ENCODE measurements at places on chromosomes 4 and X.

- no peak for DNase-seq
Observed at GRCh38 chr4:88524171-88524570, 595 bp upstream of the PYURF start.

GRCh38 chr4:121096629-121097028 is 24.3 kb upstream of the NDNF start:
- no peak for DNase-seq

DNA sequence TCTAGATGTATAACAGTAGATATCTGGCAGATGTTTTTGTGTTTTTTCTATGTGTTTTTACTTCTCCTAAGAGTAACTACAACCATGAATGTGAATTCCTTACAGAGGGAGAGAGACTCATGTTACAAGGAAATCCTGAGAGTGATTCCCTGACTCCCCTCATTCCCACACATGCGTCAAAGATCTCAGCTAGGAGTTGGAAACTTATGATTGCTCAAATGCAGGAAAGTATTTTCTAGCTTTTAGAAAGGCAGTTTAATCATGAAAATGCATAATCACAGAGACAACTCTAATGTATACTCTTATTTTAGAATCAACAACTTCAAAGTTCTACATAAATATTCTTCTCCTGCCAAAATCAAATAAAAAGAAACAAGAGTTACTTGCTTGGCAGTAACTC is 121.8 kb downstream of the PDE5A start:
- DNase-seq = no peak

GRCh38 chr4:138182838-138183426 is 59.2 kb downstream of the SLC7A11 start:
- DNase-seq = no peak

- no peak for DNase-seq
Observed at GRCh38 chr4:56185901-56186300, 201.4 kb downstream of the AASDH start.

- no peak for DNase-seq
Observed at GRCh38 chrX:71464968-71465367, 67.9 kb upstream of the OGT start.

DNA sequence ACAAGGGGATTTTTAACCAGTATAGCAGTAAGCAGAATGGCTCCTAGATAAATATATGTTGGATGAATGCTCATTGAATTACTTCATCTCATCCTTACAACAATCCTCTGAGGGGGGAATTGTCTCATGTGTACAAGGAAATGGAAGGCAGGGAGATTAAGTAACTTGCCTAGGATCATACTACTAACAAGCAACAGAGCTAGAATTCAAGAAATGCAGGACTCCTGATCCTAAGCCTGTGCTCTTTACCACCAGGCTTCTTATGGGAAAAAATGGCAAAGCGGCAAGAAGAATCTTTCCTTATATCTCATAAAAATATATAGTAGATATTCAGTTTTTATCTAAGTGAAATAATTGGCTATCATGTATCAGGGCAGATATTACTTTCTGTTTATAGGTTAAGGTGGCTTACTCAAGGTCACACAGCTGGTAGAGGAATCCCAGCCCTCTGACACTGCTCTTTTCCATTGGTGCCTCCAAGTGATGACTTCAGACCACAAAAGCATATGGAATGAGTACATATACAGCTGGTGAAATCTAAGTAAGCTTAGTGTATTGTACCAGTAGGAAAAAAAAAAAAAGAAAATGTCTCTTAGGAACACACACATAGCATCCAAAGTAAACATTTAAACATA is 2.1 kb downstream of the ABHD18 start:
- DNase-seq = no peak

- no peak for DNase-seq
Observed at GRCh38 chrX:154748712-154749339, 2.1 kb downstream of the GAB3 start.

DNA sequence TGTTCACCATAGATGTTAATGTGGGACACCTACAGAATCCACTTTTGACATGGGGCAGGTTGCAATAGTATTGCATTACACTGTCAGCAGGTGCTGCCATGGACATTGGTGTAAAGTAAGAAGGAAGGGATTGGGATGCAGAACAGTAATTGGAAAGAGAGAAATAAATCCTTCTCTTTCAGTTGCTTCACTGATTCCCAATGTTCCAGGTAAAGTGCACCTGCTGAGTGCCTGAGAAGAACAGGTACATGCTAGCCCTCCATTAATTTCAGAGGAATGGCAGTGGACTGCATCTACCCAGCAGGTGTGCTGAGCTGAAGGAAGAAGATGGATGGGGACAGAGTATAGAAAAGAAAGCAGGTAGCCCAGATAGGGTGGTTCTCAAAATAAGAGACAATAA is 248.5 kb downstream of the TENM3 start:
- DNase-seq = no peak
